ENCODE measurements at places on chromosomes 4 and X.

GRCh38 chr4:95979961-95980876 lies 140.3 kb downstream of the PDHA2 start:
- no peak for DNase-seq

- DNase-seq: no peak
These were observed 4.2 kb upstream of the IQSEC2 start for GRCh38 chrX:53285591-53285990.

DNA sequence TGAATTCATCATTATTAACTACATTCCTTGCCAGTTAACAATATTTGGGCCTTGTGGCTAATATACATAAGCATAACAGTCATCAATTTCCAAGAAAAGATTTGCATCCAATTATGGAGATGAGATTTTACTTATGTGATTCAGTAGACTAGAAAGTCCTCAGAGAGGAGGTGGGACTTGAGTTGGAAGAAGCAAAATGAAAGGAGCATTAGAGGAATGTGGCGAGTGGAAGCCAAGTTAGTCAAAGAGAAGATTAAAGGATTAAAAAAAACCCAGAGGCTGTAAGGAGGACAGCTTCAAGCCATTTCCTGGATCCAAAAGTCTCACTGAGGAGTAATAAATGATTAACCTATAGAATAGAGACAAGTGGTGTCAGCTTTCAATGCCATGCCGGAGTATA lies 1099.4 kb upstream of the IGFBP7 start:
- DNase-seq: no peak

- no peak for DNase-seq
These were observed 74.3 kb downstream of the RBM47 start for GRCh38 chr4:40555176-40555900.

DNA sequence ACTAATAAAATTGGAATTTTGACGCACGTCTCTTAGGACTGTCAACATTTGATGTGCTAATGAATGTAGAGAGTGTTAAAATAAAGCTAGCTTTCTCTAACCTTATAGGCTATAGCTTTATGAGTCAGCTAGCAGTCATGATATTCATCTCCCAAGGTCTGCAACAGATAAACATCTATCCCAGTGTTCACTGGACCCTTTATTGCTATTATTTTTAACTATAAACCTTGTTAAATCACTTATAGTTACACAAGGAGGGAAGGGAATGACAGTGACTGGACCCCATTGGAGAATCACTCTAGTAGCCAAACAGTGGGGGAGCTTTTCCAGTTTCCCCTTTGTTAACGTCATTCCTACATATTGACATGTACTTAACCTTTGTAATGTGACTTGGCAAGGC lies 67.9 kb upstream of the SHISA3 start:
- no peak for DNase-seq

Measured in spinal cord (tissue), 10 donors.